NCI-H1417 (cell line): ENCODE measurements at places on chromosomes 1 and 21.

DNA sequence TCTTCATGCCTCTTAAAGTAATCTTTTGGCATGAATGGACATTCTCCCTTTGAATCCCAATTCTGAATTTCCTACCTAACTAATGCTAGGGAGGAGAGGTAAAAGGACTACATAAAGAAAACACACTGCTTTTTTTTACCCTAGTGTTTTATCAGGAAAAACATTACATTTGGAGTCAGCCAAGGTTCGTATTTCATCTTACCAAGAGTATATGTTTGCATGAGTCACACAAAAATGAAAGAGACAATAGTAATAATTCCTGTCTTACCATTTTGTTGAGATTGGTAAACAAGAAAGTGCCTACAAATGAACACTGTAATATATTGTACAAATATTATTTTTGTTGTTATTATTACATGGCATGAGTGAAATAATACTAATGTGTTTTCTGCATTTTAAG lies 112.9 kb upstream of the WARS2 start:
- DNase-seq = no peak

DNA sequence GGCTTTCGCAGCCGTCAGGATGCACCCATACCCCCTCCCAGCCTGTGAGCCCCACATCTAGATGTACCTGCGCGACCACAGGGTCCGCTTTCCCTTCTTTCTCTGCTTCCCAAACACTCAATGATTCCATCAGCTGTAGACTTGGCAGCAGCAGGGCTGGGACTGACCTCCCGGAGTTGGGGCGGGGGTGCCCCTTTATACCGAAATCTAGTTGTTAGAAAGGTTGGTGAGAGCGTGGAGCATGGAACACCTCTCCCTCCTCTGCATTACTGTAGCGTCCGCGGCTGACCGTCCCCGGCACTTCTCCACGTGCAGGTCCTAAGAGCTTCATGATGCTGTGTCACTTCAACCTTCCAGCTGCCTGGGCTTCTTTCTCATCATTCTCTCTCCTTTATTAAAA lies 21.1 kb upstream of the ACTRT2 start:
- no peak for DNase-seq

DNA sequence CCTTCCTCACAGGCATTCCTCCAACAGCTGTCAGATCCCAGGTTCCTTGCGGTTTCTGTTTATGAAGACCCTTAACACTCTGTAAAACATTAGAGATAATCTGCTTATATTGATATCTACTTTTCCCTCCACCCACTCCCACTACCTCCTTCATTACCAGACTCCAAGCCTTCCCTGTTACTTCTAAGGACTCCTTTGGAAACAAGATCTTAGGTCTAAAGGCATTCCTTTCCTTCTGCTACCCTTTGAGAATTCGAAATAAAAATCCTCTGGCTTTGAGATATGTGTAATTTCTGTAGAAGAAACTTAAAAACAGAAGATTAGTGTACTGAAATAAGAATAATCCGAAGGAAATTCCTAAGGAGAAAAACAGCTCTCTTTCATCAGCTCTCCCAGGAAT lies 23.7 kb upstream of the LYPLAL1 start:
- DNase-seq = no peak

GRCh38 chr1:53519421-53519820 lies 60.2 kb downstream of the DMRTB1 start:
- no peak for DNase-seq

GRCh38 chr1:238223076-238223640 lies 332.4 kb upstream of the ZP4 start:
- DNase-seq = no peak

DNA sequence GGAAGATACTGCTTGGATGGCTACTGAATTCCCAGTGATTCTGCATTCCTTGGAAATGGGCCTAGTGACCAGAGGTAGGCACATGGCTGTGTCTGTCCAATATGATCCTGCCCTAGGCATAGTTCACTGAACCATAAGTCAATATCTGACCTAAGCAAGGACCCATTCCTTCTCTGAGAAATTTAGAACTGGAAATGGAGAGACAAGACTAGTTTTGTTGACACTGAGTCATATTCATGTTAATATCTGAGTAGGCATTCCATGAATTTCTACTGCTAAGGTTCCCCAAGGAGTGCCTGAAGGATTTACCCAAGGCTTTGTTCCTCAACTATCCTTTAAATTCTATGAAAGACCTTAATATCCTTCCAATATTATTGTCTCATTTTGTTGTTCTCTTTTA lies 329.8 kb upstream of the BEND5 start:
- DNase-seq = no peak

GRCh38 chr1:119686661-119687060 lies 25.1 kb upstream of the PHGDH start:
- DNase-seq = peak; percentile 56

DNA sequence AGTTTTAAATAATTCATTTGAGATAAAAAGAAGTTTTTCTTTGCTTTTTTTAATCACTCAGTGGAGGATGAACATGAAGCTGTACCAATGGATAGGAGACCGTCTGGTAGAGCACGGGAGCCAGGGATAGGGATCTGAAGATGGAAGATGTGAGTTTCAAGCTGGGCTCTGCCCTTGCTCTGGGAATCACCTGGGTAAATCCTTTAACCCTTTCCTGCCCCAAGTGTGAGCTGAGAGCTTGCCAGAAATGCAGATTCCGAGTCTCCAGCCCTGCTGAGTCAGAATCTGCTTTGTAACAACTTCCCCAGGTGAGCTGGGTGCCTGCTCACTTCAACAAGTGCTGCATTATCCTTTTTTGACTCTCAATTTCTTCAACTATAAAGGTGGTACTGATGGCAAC lies 44.1 kb downstream of the ERG start:
- DNase-seq = no peak

DNA sequence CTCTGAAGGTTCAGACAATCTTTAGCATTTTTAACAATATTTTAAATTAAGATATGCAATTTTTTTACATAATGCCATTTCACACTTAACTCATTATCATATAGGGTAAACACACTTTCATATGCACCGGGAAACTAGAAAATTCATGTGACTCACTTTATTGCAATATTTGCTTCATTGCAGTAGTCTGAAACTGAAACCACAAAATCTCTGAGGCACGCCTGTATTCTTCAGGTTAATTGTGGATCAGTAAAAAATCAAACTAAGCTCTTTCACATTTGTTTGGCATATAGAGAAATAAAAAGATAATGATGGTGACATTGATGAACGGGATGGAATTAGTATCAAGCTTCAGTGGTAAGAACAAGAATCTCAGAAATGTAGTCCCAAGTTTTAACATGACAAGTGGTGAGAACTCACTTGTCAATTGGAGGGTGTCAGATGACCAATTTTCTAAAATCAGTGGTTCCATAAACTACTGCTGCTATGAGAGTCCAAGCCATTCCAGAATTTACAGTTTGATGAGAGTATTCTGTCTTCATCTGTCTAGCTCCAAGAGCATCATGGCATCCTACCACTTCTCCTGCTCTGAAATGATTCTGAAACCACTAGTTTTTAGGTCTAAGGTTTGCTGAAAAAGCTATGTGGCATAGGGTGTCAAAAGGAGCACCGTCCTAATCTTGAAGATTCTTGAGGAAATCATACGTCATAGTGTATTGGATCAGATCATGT lies 281.0 kb downstream of the PTPRC start:
- no peak for DNase-seq

DNA sequence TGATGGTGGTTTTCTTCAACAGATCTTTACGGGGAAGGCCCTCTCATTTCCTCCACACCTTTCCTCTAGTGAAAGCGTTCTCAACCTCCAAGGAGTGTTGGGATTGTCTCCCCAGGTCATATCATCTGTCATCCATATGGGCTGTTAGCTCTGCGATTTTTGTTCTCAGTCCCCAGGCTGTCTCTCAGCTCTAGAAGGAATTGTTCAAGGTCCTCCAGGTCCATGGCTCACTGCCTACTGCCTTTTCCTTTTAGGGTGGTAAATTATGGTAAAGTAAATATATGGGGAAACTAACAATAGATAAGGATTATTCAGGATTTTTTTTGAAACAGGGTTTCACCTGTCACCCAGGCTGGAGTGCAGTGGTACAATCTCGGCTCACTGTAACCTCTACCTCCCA lies 37.6 kb downstream of the ELF3 start:
- DNase-seq = peak; percentile 54

GRCh38 chr1:165075725-165076370 lies 280.7 kb downstream of the LMX1A start:
- DNase-seq = peak; percentile 33

DNA sequence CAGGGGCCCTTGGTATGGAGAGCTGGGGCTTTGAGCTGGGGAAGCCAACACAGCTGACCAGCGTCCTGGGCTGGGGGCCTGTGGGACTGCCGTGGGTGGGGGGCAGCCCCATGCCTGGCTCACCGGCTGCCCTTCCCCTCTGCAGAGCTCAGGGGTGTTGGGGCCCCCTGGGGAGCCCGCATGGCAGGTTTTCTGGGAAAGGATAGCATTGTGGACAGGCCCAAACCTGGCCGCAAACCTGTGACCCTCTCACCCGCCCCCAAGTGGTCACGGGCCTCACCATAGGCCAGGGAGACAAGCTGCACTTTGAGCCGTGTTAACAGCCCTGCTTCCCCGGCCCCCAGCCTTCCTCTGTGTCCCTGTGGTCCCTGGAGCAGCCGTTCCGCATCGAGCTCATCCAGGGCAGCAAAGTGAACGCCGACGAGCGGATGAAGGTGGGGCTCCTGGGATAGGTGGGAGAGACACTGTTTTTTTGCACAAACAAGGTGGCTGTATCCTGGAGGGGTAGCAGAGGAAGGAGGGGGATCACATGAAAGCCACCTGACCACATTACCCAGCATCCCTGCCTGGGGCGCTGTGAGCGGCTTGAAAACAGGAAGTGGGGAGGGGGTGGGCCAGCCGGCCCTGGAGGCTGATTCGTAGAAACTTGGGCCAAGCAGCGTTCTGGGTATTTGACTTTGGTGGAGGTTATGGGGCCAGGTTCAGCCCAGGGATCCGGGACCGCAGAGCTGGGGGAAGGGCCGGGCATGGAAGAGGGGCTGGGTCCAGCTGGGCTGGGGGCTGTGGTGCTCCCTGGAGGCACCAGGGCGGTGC lies 65.9 kb downstream of the PIK3CD start:
- DNase-seq = no peak

- no peak for DNase-seq
Observed at GRCh38 chr1:182586380-182586779, 2.7 kb downstream of the RNASEL start.

- DNase-seq = no peak
Observed at GRCh38 chr1:65744731-65745130, 48.0 kb upstream of the PDE4B start.
